HCEC 1CT (cell line): ENCODE measurements at places on chromosomes 7 and 10.

GRCh38 chr10:60427148-60427547 is 37.5 kb upstream of the ANK3 start:
- DNase-seq, result no peak

DNA sequence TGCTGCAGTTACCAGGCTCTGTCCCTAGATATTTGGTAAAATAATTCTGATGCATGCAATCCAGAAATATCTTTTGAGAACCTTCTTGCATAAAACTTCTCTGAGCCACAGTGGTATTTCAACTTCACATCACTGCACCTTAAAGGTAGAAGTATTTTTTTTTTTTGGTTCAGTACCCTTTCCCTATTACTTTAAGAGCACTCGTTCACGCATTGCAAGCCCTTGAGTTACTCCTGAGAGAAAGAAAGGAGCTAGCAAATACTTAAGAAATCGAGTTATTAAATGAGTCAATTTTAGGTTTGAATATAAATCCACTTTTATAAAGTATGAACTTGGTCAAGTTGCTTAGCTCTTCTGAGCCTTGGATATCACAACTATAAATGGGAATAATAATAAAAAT is 607.1 kb upstream of the LRRTM3 start:
- DNase-seq, result no peak

DNA sequence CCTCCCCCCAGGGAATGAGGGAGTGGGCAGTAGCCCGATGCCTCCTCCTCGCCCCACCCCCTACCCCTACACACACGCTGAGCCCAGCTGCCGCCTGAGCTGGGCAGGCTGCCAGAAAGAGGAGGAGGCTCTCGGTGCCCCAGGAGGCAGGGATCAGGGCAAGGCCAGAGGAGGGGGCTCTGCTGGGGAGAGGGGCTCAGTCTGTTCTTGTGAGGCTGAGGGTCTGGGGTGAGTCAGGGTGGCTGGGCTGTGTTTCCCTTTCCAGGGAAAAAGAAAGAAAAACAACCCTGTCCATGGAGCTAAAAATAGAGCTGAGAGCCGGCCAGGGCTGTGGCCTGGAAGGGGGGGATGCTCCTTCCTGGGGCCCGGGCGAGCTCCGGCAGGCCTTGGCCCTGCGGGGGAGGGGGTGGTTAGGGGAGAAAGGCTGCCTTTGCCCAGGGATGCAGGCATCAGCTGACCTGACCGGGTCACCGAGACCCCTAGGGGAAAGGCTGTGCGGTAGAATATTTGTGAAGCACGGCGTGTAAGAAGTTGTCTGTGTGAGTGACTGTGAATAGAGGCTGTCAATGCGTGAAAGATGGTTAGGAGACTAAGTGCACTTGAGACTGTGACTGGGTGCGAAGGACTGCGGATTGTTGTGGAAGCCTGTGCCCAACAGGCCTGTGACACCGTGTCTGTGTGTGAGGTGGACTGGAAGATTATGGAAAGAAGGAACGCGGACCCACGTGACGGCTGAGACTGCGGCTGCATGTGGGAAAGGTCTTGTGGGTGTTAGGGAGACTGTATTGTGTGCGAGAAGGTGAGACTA is 1.2 kb upstream of the LZTS2 start:
- peak; percentile 78 for DNase-seq

- peak; percentile 15 for DNase-seq
Observed at GRCh38 chr7:79774150-79774549, 320.7 kb upstream of the MAGI2 start.

DNA sequence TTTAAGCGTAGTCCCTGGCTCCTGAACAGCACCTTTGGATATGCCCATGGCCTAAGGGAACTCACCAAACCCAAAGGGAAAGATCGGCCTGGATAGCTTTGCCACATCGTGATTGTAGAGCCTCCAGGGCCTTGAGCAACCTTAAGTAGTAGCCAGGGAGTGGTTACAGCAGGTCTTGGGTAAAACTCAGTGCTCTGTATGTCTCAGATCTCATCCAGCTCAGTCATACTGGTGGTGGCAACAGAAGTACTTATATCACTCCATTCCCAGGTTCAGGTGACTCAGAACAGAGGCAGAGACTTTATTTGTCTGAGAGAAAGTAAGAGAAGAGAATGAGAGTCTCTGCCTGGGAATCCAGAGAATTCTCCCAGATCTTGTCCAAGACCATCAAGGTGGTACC is 39.1 kb upstream of the AASS start:
- DNase-seq, result no peak

DNA sequence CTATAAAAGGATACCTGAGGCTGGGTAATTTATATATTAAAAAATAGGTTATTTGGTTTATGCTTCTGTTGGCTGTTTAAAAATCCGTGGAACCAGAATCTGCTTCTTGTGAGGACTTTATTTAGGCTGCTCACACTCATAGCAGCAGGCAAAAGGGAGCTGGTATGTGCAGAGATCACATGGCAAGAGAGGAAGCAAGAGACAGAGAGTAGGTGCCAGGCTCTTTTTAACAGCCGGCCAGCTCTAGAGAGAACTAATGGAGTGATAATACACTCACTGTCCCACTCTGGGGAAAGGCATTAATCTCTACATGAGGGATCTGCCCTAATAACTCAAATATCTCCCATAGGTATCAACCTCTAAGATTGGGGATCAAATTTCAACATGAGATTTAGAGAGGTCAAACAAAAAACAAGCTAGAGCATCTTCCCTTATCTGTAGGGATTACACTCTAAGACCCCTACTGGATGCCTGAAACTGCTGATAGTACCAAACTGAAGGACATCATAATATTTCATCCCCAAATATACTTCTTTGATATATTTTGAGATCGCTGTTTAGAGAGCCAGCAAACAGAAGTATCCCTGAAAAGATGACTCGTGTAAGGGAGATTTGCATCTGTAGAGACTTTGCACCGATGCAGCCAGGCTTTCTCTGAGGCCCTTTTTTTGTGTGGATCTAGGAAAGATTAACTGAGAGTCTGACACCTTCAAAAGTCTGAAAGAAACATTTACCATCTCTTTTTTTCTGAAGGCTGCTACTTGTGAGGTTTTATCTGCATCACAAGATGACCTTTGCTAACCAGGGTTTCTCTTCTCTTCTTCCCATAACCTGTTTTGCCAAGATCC is 717.0 kb upstream of the MBL2 start:
- DNase-seq, result no peak

DNA sequence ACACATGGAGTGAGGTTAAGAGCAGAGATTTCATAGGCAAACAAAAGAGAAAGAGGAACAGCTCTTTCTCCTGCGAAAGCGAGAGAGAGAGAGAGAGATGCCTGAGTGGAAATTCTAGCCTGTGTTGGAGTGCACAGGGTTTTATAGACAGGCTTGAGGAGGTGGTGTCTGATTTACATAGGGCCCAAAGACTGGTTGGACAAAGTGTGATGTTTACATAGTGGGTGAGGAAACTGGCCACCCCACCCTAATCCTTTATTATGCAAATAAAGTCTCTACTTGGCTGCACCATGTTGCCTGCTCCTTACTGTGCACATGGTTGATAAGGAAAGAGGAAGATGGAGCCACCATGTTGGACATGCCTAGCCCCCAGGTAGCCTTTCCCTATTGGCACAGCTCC is 967.8 kb upstream of the SORCS1 start:
- peak; percentile 2 for DNase-seq

DNA sequence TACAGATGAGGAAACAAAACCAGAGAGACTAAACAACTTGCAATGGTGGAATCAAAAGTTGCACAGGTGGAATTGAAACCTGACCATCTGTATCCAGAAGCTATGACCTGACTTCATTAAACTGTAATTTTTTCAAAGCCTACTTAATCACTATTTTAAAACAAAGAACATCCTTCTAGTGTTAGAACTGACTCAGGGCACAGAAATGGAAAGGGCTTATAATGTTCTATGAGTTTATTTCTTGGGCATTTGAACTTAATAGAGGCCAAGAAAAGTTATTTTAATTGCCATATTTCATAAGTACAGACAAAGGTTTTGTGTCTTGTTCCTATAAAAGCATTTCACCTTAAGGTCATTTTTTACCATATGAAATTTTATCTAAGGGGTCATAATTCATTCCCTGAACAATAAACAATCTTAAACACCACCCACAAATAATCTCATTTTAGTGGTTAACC is 8.8 kb downstream of the ITGB1 start:
- no peak for DNase-seq

DNA sequence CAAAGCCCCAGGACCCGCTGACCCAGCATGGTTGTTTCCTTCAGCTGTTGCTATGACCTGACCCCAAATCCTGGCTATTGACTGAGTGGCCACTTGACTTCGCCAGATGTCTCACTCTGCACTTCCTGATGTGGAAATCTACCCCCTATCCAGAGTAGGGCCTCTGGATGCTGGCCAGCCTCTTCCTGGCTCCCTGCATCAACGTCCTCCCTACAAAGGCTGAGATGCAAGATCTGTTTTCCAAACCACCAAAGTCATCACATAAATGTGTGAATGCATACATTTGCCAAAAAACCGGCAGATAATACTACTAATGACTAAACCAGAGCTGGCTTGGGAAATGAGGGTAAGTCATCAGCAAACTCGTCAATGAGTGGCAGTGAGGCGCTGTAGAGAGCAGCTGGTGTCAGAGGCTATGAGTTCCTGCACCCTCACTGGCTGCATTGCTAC is 70.4 kb downstream of the PYROXD2 start:
- DNase-seq, result peak; percentile 97

- no peak for DNase-seq
Observed at GRCh38 chr10:3892440-3893425, 107.7 kb upstream of the KLF6 start.

DNA sequence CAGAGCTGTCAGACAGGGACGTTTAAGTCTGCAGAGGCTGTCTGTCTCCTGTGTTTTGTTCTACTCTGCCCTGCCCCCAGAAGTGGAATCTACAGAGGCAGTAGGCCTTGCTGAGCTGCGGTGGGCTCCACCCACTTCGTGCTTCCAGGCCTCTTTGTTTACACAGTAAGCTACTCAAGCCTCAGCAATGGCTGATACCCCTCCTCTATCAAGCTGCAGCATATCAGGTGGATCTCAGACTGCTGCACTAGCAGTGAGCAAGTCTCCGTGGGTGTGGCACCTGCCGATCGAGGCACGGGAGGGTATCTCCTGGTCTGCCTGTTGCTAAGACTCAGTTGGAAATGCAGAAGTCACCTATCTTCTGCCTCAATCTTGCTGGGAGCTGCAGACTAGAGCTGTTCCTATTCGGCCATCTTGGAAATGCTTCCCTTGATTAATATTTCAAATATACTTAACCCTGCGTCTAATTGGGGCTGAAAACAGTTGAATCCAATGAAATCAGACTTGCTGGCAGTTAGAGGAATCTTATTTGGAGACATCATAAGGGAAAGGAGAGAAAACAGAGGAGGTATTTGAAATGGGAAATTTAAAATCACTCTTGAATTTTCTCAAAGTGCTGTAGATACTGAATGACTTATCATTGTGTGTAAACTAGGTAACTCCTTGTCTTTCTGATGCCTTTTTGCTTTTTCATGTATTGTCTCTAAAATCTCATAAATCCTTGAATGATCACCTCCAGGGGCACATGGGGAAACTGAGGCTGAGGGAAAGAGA is 13.8 kb upstream of the CYP3A5 start:
- DNase-seq, result no peak

GRCh38 chr10:76769161-76769560 is 868.4 kb downstream of the KCNMA1 start:
- DNase-seq, result no peak

- peak; percentile 26 for DNase-seq
Observed at GRCh38 chr7:41428381-41428780, 274.5 kb downstream of the INHBA start.

- no peak for DNase-seq
Observed at GRCh38 chr7:55150166-55150565, 131.3 kb downstream of the EGFR start.

- DNase-seq, result peak; percentile 66
Observed at GRCh38 chr7:93228302-93228701, 2.0 kb upstream of the HEPACAM2 start.

DNA sequence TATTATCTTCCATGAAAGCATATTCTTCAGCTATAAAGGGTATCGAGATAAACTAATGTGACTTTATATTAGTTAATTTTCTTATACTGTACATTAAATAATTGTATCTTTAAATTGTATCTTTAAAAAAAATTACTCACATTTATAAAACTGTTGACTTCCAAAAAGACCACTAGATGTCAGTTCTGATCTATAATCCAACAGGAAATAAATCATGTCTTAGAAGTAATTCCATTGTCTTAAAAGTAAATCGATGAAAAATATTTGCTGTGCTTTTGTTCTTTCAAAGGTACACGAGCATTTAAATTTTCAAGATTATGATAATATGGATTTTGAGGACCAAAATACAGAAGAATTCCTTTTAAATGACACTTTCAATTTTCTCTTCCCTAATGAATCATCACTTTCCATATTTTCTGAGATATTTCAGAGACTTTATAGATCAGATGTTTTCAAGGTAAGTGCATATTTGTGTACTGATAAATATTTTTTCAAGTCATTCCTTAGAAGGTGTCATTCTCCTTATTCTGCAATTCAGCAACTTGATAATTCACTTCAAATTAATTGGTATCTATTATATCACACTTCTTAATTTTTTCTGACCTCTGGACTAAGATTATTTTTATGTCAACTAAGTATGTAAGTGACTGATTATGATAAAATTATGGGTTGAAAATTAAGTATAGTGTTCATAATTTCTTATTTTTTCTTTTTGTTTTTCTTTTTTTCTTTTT is 138.5 kb downstream of the CPED1 start:
- peak; percentile 41 for DNase-seq

- no peak for DNase-seq
Observed at GRCh38 chr7:105278973-105279687, 109.6 kb downstream of the SRPK2 start.

DNA sequence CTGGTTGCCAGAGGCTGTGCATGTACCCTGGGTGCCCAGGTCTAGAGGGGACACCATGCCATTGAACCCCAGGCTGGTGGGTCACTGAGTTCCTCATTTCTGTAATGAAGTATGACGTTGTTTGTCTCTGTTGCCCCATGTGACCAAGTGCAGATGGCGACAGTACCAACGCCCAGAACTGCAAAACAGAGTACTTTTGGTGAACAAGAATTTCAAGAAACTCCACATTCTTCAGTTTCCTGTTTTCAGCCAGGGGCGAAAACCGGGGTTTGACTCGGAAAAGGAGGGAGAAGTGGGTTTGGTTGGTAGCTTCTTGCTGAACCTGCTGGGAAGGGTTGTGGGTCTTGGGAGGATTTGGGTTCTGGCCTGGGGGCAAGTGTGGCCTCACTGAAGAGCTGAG is 18.2 kb downstream of the CYP17A1 start:
- DNase-seq, result no peak
